Stimulated activated CD8-positive, alpha-beta memory T cell treated with anti-CD3 and anti-CD28 coated beads, Interleukin-7, amount 100 ng/mL, for 1 hour (primary cell): ENCODE measurements at places on chromosomes 3 and 15.

- DNase-seq = no peak
Measured at GRCh38 chr15:35197306-35197705, 112.2 kb upstream of the NANOGP8 start.

DNA sequence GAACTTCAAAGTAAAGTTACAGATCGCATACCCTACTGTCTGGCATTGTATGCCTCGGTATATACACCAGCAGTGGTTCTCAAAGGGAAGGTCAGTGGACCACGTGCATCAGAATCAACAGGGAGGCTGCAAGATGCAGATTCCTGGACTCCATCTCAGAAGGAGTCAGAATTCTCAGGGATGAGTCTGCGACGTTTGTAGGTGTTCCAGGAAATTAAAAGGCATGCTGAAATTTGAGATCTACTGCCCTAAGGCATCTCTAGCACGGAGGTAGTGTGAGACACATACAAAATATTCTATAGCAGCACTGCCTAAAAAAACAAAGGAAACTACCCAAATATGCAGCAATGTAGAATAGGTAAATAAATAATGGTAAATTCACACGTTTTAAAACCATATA lies 136.8 kb upstream of the BNIP2 start:
- no peak for DNase-seq

GRCh38 chr3:197775317-197775716 lies 15.7 kb upstream of the LRCH3 start:
- DNase-seq = no peak

- DNase-seq = no peak
Measured at GRCh38 chr3:30333903-30334302, 272.5 kb upstream of the TGFBR2 start.

- no peak for DNase-seq
Measured at GRCh38 chr3:8712045-8712907, 21.3 kb upstream of the CAV3 start.

DNA sequence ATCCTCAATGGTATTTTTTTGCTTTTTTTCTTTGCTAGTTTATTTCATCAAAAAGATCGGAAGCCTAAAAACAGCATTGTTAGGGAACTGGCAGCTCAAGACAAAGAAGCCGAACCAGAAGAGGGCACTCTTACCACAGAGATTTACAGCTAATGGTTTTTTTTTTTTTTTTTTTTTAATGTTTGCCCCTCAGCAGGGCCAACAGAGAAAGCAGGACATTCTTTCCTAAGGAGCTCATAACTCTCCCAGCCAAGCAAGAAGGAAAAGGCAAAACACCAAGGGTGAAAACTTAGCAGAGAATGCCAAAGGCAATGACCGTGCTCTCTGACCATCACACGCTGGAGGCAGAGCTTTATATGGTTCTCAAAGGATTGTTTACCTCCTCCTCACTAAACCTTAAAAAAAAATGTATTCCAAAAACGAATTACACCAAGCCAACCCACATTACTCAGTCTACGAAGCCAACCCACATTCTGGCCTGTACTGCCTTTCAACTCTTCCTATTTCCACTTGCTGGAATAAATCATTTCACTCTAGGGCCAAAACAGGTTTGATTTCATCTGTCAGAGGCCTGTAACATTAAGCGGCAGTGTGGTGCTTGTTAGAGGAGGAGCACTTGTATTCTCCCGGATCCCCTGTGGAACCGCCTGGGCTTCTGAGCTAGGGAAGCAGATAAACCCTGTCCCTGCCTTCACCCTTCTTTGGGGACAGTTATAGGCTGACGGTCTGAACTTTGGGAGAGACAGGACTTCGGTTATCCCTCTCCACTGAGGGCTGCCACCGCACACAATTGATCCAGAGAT lies 35.6 kb upstream of the GYG1 start:
- DNase-seq = no peak
